ENCODE measurements at places on chromosomes 3 and 15.
A peak's percentile ranks its signal among the peaks of the same experiment; 100 is the strongest.

- no peak for DNase-seq
Measured at GRCh38 chr15:63483521-63484371, 20.6 kb upstream of the USP3 start.

DNA sequence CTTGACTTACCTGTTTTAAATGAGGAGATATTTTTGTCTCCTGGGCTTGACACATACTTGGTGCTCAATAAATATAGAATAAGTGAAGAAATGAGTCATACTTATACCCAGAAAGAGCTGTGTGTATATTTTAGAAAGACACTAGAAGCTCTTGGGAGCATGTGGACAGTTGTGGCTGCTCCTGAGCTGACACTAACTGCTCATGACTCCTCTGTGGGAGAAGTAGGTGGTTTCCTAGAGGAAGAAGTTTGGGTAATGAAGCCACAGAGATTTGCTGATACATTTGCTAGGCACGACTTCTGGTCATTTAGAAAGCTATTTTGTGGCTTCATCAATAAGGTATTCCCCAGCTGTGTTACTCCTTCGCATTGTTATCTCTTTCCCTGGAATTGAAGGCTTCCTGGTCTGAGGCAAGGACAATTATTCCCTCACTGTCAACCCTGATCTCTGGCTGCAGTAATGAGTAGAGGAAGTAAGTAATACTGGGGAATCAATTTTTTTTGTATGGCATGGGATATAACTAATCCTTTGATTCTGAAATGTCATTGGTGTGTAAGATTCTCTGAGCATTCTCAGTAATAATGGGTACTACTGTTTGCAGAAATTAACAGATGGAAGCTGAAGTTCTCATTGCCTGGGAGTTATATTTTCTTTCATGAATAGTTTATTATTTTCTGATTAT, 79.6 kb upstream of the DCBLD2 start:
- no peak for DNase-seq

DNA sequence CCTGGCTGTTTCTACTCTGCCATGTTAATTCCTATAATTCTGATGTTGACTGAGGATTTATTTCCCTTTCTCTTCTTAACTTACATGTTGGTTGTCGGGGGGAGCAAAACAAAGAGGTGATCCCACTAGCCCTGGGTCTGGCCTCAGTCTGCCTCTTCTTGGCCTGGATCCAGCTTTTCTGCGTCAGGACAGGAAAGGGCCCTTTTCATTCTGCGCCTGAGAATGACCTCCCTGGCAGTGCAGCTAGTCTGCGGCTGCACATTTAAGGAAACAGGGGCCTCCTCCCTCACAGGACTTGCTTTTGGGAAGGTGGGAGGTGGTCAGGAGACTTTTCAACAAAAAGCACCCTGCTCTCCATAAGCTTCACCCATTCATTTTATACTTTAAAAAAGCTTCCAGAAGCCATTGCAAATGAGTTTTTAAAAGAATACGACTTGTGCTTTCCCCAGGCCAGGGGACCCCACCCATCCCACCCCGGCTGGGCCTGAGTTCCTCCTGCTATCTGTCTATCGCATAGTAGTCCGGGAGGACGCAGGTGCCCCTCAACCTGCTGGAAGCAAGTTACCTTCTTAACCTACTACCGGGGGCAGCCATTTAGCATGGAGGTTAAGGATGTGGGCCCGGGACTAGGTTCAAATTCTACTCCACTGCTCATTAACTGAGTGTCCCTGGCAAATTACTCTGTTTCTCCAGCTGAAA, 21.3 kb upstream of the EHD4 start:
- DNase-seq = no peak

- no peak for DNase-seq
Measured at GRCh38 chr3:52277972-52278509, 408 bp downstream of the WDR82 start.

GRCh38 chr3:106514431-106514830, 645.6 kb upstream of the CBLB start:
- no peak for DNase-seq

DNA sequence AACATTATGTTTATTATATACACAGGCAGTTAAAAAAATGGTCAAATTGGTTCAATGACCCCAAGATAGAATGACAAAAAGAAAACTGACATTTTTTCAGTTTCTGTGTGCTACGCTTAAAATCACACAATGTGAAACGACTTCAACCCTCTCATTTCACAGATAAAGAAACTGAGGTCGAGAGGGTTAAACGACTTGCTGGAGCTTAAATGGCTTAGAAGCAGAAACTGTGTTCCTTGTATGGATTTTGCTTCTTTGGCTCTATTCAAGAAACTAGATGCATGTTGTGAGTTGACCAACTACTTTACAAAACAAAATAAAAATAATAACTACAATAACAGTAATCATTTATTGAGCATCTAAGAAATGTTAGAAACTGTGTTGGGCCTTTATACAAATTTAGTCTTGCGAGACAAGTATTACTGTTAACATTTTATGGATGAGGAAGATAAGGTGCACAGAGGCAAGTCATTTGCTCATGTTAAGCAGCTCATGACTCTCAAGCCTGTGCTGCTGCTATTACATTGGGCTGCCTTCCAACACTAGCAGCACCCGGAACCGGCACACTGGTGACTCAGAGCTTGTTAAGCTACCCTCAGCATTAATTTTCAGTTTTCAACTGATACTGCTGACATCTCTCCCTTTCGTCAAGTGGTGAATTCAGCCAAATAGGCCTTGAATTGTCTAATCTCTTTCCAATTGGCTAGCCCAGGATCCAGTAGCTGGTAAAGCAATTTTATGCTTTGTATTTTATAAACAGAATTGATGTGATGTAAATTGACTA, 487.6 kb downstream of the NAALADL2 start:
- DNase-seq = no peak

DNA sequence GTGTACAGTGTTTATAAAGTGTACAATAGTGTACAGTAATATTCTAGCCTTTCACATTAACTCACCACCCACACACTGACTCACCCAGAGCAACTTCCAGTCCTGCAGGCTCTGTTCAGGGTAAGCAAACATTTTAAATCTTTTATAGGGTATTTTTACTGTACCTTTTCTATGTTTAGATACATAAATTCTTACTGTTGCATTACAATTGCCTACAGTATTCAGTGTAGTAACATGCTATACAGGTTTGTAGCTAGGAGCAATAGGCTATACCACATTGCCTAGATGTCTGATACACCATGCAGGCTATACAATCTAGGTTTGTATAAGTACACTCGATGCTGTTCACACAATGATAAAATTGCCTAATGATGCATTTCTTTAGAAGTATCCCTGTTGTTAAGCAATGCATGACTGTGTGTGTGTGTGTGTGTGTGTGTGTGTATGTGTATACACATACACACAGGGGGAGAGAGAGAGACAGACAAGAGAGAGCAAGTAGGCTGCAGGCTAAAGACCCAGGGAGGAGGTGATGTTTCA, 72.5 kb upstream of the PRR23C start:
- no peak for DNase-seq

DNA sequence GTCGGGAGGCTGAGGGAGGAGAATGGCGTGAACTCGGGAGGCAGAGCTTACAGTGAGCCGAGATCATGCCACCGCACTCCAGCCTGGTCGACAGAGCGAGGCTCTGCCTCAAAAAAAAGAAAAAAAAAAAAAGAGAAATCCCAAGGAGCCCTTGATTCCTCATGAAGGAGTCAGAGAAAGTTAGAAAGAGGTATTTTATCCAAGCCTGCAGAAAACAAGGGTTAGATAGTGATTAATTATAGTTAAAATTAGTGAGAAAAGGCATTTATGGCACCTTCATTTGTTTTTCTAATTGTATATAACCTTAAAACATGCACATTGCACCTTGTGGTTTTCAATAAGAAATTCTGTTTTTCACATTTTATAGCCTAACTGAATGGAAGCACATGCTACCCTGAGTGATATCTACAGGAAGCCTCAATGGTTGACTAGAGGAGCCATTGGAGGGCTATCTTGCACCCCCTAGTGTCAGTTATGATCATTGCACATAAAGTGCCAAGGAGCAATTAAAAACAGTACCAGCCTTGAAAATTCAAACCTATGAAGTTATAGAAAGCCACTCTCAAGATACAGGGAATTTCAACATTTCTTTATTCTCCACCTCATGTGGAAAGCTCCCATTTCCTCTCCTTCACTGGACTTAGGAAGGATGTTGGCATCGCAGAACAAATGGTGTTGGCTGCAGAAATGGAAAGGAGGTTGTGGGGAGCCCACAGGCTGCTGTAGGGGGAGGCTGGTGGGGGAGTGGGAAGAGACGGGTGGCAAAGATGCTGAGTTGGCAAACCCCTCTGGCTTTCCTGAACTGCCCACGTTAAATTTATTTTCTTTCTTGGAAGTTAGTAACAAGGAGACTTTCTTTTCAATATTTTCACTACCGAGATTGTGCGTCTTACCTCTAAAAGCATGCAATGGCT, 48.5 kb downstream of the ITGA11 start:
- DNase-seq = peak; percentile 62

DNA sequence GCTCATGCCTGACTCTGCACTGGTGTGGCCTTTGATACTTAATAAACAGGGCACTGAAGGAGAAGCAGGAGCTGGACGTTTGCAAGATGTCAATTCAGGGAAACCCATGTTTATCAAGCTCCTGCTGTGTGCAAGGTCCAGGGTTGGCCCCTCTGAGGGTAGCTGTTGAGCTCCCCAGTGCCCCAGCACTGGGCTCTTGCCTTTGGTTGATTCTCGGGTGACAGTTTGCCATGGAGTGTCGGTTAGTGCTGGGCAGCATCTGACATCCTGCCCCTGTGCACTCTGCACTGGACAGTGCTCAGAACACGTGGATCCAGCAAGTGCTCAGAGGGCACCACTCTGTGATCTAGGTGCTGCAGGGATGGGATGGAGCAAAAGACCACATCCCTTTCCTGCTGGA, 7.3 kb downstream of the HDAC11 start:
- no peak for DNase-seq

- DNase-seq = no peak
Measured at GRCh38 chr15:79798311-79798710, 98.5 kb downstream of the MTHFS start.

DNA sequence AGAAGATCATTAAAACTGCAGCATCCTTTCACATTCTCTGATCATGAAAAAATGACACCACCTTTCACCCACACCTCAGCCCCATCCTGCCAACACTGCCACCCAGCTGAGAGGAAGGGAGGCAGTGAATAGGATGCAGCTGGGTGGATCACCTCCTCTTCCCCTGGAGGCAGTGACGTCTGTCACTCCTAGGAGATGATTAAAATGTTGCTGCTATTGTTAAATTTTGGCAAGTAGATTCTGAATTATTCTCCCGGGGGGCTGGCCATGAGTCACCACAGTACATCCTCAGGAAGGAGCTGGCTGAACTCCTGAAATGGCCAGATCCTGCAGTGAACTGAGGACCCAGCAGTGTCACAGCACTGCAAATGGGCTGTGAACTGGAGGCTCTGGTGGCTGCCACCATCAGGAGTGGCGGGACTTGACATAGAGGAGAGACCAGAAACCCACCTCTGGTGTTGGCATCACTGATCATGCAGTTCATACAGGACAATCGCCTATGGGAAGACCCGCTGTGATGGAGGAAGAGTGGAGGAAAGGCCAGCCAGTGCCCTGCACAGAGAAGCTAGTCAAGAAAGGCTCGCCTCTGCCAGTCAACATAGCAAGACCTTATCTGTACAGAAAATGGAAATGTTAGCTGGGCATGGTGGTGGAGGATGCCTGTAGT, 199.1 kb downstream of the FAM43A start:
- DNase-seq = no peak

DNA sequence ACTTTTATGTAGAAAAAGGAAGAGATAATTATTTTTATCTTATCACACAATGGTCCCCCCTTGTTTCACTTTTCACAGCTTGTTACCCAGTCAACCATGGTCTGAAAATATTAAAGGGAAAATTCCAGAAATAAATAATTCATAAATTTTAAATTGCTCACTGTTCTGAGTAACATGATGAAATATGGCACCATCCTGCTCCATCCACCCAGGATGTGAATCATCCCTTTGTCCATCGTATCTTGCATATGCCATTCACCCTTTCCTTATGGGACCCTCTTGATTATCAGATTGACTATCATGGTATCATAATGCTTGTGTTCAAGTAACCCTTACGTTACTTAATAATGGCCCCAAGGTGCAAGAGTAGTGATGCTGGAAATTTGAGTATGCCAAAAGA, 43.7 kb downstream of the ANKRD28 start:
- DNase-seq = no peak

DNA sequence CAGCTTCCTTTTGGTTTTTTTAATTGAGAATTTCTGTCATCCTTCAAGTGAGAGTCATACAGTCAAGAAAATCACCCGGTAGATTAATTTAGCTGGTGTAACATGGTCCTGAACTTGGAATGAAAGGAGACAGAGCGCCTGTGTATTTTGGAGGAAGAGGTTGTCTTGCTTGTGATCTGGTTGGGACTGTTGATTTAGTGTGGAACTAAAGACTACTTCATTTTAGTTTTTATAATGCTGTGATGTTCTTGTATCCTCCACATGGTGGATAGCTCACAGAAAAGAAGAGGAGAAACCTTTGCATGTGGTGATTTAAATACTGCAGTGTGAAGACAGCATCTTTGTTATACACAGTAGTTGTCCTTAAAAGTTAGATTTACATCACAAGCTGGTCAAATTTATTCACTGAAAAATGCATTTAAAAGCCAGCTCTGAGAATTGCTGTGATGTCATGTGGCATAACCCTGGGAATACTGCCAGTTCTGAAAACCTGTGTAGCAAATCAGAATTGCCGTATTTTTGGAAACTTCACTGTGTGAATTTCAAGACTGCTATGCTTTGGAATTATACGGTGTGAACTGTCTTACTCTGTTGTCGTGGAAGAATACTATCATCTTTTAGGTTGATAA, 268.5 kb downstream of the PTPRG start:
- no peak for DNase-seq

- DNase-seq = no peak
Measured at GRCh38 chr15:81001152-81002008, 657 bp downstream of the TLNRD1 start.
